ENCODE measurements at places on chromosomes 4 and X.

- no peak for DNase-seq
Observed at GRCh38 chr4:75834772-75835154, 67.5 kb downstream of the PPEF2 start.

DNA sequence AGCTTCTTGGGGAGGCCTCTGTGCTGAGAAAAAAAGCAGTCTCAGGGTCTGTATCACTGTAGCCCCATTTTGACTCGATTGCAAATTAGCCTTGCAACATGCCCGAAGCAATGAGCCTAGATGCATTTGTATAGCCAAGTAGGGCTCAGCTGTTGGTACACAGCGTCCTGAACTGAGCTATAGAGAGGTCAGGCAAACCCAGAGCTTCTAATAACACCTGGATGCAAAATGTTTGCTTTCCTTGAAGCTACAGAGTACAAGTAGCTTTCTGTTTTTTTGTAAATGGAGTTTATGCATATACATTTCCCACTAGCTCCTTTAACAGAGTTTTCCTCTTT lies 87.8 kb downstream of the PLAC1 start:
- DNase-seq, result no peak

GRCh38 chr4:20678400-20678799 lies 21.9 kb upstream of the PACRGL start:
- DNase-seq, result no peak

- DNase-seq, result no peak
Observed at GRCh38 chr4:85606505-85606904, 131.6 kb downstream of the ARHGAP24 start.

GRCh38 chrX:47198026-47198686 lies 4.5 kb downstream of the UBA1 start:
- no peak for DNase-seq

DNA sequence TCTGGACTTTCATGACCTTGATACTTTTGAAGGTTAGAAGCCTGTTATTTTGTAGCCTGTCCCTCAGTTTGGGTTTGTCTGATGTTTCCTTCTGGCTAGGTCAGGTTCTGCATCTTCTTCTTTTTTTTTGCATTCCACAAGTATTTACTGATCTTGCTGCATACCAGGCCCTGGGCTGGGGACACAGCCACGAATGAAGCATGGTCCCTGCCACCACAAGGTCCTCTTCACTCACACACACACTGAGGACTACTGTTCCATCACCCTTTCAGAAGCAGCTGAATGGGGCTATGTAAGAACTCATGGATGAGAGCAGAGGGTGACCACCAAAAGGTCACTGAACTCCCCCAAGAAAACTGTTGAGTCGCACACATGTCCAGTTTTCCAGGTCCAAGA lies 39.2 kb downstream of the USP11 start:
- no peak for DNase-seq
